Progenitor cell of endocrine pancreas (in vitro differentiated cells): ENCODE measurements at places on chromosomes 1 and 21. TPM values are rescaled to one million over a fixed set of nuclear protein-coding genes. Genes with fewer than 3 reads are reported as not detected.

CCDC27 gene
- not detected in 2 replicates for total RNA-seq

NAXE gene
- total RNA-seq = 108 and 115 TPM in 2 replicates

SEC16B gene
- total RNA-seq = 0.67 and 1.5 TPM in 2 replicates

KTI12 gene
- 8.3 and 8.5 TPM in 2 replicates for total RNA-seq

- no peak for DNase-seq
Observed at GRCh38 chr1:48470481-48470855, 1.5 kb downstream of the SPATA6 start.

GRCh38 chr1:216742625-216743024 is 19.4 kb upstream of the ESRRG start:
- no peak for DNase-seq

DNA sequence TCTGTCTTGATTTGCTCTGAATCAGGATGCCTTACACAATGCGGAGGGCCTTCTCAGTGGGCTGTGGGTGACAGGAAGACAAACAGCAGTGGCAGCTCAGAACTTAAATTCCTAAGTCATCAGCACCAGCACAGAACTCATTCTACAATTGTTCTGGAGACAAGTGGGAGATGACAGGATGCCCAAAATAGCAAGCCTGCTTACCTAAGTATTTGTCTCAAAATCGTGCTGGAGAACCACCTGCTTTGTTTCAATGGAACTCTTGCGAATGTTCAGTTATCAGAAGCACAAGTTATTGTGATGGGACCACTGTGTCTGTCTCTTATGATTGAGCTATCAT is 76.1 kb downstream of the VCAM1 start:
- no peak for DNase-seq
